Posterior vena cava (tissue), 2 donors: ENCODE measurements at places on chromosomes 1 and 21. TPM values are rescaled to one million over a fixed set of nuclear protein-coding genes. Genes with fewer than 3 reads are reported as not detected.

DNA sequence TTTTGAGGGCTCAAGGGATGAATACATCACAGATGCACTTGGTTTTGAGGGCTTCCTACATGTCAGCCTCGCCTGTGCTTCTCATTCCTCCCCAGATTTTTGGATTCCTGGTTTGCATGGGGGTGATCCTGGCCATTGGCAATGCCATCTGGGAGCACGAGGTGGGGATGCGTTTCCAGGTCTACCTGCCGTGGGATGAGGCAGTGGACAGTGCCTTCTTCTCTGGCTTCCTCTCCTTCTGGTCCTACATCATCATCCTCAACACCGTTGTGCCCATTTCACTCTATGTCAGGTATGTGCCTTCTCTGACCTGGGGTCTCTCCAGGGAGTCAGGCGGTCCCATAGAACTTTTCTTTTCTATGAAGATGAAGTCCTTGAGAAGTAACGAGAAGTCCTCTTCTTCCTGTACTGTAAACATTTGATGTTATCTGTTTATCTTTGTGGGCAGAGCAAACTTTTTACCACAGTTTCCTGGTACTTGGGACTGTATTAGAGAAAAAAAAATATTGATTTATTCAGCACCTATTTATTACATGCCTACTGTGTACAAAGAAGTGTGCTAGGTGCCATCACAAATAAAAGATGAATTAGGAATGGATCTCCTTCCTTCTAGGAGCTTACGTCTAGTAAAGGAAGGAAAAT is 12.0 kb downstream of the ATP8B2 start:
- DNase-seq: no peak

DNA sequence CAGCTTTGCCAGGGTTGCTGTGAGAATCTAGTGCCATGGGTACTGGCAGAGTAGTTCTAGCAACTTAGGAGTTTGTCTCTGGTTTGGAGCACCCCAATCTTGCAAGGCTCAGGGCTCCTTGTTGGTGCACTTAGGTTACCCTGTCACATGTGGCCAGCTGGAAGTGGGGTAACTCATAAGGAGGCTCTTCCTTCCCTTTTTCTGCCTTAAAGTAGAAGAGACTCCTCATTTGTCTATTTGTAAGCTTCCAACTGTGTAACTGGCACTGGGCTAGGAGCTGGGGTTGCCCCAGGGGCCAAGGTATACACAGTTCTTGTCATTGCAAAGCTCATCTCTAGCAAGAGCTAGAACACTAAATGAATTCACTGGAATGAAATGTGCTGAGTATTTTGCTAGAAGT is 10.6 kb downstream of the MROH7 start:
- no peak for DNase-seq

DNA sequence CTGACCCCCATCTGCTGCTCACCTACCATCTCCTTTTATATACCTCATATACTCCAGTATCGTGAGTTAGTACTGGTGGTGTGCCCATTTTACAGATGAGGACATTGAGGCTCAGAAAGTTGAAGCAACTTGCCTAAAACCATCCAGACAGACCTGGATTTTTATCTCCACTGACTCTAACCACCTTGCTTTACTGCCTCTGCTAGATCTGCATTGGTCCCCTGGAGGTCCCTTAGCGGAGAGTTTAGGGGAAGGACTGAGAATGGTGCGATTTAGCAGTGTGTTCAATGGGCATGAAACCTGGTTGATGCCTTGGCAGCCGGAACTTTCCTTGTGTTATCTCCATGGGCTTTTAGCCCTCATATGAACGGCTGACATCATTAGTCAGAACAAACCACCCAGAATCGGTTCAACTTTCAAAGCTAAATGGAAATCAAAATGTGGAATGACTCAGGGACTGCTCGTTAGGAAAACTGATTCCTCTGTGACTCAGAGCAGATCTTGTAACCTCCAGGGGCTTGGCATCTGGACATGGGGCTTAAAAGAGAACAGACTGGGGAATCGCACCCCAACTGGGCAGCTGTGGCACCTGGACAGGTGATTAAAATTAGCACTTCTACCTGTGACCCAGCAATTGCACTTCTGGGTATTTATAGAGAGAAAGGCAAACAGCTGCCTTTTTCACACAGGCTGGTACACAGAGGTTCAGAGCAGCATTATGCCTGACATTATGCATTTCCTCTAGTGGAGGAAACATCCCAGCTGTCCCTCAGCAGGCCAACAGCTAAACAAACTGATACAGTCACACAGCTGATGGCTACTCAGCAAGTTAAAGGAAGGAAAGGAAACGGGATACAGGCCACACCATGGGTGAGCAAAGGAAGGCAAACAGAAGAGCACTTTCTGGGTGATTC is 25.3 kb downstream of the TMEM51 start:
- DNase-seq: no peak

GRCh38 chr1:172537827-172538391 is 5.0 kb downstream of the SUCO start:
- DNase-seq: no peak

DNA sequence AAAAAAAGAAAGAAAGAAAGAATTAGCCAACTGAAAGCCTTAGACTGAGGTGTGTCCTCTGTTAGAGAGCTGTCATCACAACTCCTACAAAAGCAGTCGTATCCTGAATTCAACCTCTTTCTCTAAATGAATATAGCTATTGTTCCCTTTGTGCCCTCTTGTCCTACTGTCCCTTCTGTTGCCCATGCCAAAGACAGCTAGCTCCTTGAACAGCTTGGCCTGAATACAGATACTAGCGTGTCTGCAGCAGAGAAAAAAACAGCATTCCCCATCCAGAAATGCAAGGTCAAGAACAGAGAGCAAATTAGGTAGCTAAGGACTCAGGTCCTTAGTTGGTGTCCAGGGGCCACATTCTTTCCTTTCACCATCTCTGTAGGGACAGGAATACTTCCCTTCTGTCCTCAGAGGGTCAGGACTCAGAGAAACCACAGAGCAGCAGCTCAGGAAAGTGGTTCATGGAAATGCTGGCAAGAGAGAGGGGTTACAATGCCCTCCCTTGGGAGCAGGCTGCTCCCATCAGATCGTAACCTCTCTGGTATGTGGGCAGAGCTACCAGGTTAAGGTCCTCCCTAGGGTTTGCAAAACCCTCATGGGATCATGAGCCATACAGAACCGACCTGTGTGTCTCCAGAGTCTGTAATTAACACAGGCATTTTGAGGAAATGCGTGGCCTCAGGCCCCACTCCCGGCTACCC is 1.8 kb upstream of the ZBTB48 start:
- no peak for DNase-seq

- DNase-seq: no peak
Measured at GRCh38 chr21:45715441-45715840, 71.9 kb downstream of the PCBP3 start.

The GLRX2 gene
- total RNA-seq: 26.6 TPM
